GM18507 (cell line): ENCODE measurements at places on chromosomes 2 and 18.
A peak's percentile ranks its signal among the peaks of the same experiment; 100 is the strongest.

DNA sequence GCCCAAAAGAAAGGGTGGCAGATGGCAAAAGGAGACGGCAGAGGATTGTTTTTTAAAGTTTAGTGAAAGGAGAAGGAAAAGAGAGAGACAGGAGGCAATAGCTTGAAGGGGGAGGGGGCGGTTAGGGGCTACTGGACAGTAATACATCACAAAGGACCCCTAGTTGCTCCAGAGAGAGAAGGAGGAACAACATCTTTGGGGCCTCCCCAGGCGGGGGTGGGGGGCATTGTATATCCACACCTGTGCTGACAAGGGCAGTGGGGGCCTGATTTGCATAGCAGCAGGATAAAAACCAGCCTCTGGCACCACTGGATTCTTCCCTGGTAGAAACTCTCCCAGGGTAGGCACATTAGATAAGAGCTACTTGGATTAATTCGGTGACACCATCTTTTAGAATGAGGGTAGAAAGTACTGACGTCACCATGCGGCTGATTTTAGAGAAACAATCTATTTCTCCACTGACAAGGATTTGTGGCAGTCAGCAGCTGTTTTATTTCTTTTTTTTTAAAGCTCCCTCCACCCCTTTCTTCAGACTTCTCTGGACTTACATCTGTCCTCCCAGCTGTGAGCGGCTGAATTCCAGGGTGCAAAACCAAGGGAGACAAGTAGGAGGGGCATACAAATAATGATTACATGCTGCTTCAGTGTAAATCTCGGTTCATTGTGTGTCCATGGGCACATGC lies 199.8 kb upstream of the NRP2 start:
- DNase-seq = no peak

DNA sequence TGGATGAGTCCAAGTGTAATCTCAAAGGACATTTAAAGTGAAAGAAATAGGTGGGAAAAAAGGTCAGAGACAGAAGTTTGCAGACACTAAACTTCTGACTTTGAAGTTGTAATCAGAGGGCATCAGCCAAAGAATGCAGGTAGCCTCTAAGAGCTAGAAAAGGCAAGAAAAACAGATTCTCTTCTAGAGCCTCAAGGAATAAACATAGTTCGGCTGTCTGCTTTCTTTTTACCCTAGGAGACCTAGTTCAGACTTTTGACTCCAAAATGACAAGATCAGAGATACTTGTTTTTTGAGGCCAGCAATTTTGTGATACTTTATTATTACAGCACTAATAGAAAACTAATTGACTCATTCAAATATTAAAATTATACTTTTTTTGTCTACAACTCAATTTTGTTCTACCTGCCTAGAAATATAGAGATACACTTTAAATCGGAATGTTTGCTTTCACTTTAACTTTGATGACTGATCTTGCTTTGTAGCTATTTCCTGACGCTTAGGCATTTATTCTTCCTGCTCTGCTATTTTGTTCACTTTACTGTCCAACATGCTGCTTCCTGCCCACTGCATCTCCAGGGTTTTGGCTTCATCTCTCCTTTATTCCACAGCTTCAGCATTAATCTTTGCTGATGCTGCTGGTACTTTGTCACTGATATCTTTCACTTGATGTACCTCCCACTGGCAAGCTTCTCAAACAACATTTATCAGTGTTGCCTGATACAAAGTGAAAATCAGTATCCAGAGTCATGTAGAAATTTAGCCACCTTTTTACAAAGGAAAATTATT lies 272.5 kb downstream of the DSEL start:
- no peak for DNase-seq

DNA sequence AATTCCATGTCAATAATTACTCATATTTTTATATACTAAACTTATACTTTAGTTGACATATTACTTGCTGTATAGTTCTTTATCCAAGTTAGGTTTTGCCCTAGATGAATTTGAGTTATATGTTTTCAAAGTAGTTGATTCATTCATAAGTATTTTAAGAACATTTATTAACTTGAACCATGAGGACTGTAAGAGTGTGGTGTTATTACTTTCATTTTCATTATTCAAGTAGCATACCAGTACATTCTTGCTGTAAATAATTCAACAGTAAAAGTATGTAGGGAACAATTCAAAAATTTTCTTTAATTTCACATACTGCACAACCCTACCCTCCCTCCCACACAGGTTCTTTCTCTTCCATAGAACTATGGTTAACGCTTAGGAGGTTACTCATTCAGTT lies 75.4 kb downstream of the ANKRD12 start:
- no peak for DNase-seq

DNA sequence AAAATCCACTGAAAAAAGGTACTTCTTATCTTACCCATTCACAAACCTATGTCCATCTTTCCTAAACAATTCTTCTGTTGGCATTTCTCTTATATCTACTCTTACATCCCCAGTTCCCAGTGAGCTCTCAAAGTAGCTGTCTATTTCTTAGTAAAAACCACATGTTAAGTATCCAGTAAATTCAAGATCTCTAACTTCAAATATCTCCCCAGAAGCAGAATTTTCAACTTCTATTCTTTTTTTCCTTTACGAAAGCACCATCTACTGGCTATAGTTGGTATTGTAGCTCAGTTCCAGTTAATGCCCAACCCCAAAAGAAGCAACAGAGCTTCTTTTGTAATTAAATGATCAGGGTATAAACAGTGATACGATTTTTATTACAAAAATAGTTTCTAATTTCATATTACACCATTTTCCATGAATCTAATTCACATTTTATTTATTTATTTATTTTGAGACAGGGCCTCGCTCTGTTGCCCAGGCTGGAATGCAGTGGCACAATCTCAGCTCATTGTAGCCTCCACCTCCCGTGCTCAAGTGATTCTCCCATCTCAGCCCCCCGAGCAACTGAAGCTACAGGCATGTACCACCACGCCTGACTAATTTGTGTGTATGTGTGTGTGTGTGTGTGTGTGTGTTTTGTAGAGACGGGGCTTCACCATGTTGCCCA lies 28.5 kb downstream of the HRH4 start:
- DNase-seq = peak; percentile 15

- DNase-seq = no peak
These were observed 38.9 kb upstream of the LPIN2 start for GRCh38 chr18:3051718-3052410.
